ENCODE measurements at places on chromosomes 11 and 22.

- peak; percentile 75 for DNase-seq
Measured at GRCh38 chr22:29043906-29044575, 17.6 kb downstream of the C22orf31 start.

DNA sequence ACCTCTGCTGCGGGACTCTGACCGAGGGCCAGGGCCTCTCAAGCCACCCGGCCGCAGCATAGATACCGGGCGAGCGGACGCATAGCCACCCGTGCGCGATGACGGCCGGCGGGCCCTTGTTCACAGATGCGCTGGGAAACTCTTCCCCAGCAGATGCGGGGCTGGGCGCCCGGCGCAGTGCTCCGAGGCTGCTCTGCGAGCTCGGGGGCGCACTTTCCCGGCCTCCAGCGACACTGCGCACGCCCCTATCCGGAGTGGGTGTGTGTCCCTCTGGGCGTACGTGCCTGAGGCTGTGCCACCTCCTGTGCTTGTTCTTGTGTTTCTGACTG, 104.7 kb upstream of the E2F8 start:
- DNase-seq, result peak; percentile 10

- DNase-seq, result peak; percentile 12
Measured at GRCh38 chr11:83641511-83641910, 355.3 kb upstream of the CCDC90B start.

DNA sequence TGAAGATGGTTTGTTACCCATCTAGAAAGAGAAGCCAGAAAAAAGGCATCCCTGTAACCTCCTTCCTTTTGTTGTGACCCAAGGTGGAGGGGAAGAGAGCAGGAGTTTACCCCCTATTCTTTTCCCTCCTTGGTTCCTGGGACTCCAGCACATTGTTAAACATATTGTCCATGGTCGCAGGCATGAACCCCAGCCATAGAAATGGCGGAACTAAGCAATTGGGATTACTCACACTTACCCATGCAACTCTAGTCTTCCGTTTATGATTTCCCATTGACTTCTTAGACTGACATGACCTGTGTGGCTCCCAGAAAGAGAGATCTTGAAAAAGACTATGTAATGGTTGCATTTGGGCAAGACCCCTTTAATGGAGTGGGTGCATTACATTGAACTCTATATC, 45.4 kb downstream of the OR4C46 start:
- DNase-seq, result no peak

DNA sequence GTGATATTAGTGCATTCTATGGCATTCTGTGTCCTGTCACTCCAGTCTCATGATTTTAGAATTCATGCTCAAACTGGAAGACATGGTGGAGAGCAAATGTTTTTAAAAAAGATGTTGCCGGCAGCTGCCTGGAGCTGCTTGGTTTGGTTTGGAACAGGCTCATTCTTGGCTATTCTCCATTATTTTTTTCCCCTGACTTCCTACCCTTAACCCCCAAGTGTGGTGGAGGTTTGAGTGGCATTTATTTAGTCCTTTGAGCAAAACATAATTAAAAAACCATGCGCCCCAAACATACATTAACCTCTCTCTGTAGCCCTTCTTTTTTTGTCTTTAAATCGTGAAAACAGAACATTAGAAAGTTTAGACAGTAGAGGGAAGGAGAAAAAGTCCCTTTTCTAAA, 94.7 kb downstream of the LDLRAD3 start:
- DNase-seq, result no peak

GRCh38 chr11:84969103-84969502, 658.0 kb downstream of the DLG2 start:
- DNase-seq, result no peak

DNA sequence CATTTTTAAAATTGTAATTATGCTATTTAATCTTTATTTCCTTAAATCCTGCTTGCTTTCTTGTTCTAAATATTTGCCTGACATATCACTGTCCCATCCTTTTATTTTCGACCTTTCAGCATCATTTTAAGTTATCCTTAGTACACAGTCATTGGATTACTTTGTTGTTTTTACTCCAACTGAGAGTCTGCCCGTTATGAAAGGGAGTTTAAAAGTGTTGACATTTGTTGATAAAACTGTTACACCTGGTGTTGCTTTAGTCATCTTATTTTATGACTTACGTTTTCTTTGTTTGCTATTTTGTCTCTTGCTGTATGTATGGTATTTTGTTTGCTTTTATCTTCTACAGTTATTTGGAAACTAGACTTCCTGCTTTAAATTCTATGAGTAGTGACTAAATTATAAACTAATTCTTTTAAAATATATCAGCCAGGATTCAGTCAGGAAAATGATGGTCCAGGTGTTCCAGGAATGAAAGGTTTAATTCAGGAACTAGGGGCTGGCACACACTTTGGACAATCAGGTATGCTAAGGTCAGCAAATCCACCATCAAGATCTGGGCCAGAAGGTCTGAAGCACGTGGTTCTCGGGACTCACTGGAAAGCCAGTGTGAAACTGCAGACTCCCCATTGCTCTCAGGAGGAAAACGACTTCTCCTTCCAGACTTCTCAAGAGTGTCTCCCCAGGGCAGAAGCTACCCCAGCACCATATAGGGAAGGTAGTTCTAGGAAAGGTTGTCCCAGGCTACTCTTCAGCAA, 86.0 kb downstream of the RASSF10 start:
- no peak for DNase-seq

- no peak for DNase-seq
Measured at GRCh38 chr11:58058276-58059006, 27.7 kb downstream of the OR6Q1 start.

DNA sequence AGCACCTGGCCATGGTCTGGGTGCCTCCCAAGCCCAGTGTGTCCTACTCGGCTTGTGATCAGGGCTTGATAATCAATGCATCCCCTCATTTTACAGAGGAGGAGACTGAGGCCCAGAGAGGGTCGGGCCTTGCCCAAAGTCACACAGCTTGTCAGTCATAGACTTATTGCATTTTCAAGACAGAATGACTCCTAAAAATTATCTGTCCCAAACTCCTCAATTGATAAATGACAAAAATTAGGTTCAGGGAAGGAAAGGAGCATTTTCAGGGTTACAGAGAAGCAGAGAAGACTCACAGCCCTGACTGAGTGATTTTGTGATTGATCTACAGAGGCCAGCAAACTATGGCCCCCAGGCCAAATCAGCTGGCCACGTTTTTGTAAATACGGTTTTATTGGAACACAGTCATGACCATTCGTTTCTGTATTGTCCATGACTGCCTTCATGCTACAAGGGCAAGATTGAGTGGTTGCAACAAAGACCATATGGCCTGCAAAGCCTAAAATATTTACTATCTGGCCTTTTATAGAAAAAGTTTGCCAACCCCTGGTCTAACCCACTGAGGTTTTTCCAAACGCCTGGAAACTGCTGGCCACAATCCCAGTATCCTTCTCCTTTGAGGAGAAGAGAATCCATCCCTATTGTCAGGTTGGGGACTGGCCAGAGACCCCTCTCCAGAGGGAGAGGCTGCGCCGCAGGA, 35.1 kb upstream of the NAV2 start:
- DNase-seq, result no peak

DNA sequence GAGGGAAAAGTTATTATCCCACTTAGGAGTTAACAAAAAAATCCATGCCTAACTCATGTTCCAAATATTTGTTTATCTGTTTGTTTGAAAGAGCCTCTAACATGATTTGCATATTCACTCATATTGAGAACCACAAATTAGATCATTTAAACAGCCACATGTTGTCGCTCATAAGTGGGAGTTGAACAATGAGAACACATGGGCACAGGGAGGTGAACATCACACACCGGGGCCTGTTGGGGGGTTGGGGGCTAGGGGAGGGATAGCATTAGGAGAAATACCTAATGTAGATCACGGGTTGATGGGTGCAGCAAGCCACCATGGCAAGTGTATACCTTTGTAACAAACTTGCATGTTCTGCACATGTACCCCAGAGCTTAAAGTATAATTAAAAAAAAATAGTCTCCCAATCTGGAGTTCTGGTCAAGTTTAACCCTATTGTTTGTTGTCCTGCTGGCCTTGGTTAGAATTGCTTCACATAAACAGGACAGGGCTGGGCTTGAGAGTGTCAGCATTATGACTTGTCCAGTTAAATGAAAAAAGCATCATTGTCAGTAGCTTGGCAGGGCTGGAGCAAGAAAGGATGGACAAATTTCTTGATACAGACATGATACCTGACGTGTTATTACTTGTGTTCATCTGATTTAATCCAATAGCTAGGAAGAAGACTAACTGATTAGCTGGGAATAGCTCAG, 57.8 kb upstream of the PSMA1 start:
- no peak for DNase-seq

DNA sequence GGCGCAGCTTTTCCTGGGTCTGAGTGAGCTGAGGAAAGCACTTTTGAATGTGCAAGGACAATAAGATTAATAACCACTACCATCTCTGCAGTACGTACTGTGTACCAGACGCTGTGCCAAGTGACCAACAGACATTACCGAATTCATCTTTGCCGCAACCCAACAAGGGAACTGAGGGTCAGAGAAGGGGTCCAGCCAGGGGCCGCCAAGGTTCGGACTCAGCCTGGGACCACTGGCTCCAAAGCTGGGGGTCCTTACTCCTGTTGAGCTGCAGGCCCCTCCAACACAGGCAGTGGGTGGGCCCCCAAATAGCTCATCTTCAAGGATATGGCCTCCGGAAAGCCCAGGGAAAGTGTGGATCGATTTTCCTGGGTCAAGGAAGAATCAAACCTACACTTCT, 55.0 kb upstream of the EMID1 start:
- DNase-seq, result no peak

DNA sequence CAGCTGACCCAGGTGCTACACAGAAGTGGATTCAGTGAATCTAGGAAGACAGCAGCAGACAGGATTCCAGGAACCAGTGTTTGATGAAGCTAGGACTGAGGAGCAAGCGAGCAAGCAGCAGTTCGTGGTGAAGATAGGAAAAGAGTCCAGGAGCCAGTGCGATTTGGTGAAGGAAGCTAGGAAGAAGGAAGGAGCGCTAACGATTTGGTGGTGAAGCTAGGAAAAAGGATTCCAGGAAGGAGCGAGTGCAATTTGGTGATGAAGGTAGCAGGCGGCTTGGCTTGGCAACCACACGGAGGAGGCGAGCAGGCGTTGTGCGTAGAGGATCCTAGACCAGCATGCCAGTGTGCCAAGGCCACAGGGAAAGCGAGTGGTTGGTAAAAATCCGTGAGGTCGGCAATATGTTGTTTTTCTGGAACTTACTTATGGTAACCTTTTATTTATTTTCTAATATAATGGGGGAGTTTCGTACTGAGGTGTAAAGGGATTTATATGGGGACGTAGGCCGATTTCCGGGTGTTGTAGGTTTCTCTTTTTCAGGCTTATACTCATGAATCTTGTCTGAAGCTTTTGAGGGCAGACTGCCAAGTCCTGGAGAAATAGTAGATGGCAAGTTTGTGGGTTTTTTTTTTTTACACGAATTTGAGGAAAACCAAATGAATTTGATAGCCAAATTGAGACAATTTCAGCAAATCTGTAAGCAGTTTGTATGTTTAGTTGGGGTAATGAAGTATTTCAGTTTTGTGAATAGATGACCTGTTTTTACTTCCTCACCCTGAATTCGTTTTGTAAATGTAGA, 1.7 kb downstream of the MALAT1 start:
- peak; percentile 65 for DNase-seq

GRCh38 chr11:113533425-113533698, 58.2 kb upstream of the DRD2 start:
- DNase-seq, result no peak

- DNase-seq, result no peak
Measured at GRCh38 chr11:113615098-113615497, 91.0 kb downstream of the TMPRSS5 start.

DNA sequence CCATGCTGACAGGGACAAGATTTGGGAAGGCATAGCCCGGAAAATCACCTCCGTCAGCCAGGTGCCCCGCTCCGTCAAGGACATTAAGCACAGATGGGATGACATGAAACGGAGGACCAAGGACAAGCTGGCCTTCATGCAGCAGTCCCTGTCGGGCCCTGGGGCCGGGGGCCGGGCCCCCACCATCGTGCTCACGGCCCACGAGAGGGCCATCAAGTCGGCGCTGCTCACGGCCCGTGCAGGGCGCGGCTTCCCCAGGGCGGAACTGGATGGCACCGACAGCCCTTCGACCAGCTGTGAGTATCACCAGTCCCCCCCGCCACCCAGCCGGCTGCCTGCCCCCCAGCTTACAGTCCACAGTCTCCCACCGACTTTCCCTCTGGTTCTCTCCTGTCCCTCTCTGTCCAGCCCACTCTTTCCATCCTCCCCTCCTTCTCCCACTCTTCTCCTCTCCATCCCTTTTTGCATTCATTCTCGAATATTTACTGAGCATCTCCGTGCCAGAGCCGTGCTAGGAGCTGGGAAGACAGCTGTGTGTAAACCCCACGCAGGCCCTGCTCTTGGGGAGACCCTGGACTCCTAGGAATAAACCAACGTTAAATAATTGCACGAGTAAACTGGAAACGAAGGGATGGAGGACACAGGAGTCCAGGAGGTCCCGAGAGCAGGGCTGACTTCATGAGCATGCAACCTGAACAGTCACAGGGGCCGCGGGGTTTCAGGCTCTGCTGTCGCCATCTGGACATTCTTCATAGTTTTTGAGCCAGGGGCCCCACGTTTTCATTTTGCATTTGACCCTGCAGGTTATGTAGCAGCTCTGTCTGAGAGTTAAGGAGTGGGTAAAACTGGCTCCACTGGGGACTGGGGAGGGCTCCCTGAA, 62.8 kb downstream of the PRDM11 start:
- DNase-seq, result no peak

GRCh38 chr11:76371170-76371569, 9.8 kb downstream of the THAP12 start:
- peak; percentile 78 for DNase-seq

DNA sequence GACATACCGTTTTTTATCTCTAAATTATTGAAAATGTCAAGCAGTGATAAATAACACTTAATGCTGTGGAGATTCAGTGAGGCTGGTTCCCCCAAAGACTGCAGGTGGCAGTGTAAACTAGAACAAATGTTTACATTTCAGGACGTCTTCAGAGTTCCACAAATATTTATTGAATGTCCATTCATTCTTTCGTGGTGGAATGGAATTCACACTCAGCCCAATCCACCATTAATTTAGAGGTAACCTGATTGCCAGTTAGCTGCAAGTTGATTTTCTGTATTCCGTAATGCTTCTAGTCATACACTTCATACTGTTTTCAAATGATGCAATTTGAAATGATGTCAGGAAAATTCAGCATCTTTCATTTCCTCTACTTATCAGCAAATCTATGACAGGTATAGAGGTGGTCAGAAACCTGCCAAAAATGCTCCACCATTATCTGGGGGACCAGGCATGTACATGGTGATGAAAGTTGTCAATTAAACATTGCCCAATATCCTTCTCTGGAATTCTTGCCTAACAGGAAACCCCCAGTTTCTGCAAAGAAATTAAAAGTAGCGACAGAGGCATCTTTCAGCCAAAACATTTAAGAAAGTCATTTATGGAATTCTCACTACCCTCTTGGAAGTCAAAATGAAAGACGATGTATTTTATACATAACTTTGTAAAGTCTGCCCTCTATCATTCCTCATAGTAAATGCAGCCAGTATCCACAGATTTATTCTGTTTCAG, 94.3 kb upstream of the BMAL1 start:
- DNase-seq, result peak; percentile 81

GRCh38 chr11:126915430-126915829, 85.1 kb downstream of the KIRREL3 start:
- peak; percentile 25 for DNase-seq

- DNase-seq, result no peak
Measured at GRCh38 chr11:59418156-59418555, 8.1 kb downstream of the OR5A2 start.
